Stimulated activated CD8-positive, alpha-beta memory T cell treated with anti-CD3 and anti-CD28 coated beads, Interleukin-4, amount 100 ng/mL, for 4 hours (primary cell): ENCODE measurements at places on chromosomes 6 and 20.

- no peak for DNase-seq
These were observed 1090.3 kb upstream of the CITED2 start for GRCh38 chr6:140464720-140465119.

GRCh38 chr20:57656252-57656820 lies 36.1 kb upstream of the ZBP1 start:
- no peak for DNase-seq

DNA sequence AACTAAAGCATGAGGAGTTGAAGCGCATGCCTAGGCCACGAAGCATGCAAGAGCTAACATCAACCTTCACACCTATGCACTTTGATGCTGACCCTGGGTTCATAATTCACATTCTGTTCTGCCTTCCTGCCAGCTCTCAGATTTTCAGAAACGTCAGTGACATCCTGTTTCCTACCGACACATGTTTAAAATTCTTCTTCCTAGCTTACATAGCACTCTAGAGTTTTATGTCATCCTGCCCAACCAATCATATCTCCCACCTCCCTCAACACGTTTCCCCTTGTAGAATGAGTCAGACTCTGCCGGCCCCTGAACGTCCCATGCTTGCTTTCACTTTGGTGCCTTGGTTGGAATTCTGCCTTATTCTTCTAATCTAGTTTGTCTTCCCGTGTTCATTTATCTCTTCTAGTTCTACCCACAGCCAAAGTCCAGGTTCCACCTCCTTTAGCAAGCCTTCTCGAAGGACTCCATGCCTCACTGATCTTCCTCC lies 97.2 kb upstream of the MAP7 start:
- DNase-seq, result no peak

GRCh38 chr20:37344506-37345338 lies 1.2 kb upstream of the SRC start:
- DNase-seq, result no peak

- no peak for DNase-seq
These were observed 59.5 kb downstream of the CBFA2T2 start for GRCh38 chr20:33549229-33549999.

GRCh38 chr6:39948199-39948791 lies 14.0 kb upstream of the MOCS1 start:
- no peak for DNase-seq

DNA sequence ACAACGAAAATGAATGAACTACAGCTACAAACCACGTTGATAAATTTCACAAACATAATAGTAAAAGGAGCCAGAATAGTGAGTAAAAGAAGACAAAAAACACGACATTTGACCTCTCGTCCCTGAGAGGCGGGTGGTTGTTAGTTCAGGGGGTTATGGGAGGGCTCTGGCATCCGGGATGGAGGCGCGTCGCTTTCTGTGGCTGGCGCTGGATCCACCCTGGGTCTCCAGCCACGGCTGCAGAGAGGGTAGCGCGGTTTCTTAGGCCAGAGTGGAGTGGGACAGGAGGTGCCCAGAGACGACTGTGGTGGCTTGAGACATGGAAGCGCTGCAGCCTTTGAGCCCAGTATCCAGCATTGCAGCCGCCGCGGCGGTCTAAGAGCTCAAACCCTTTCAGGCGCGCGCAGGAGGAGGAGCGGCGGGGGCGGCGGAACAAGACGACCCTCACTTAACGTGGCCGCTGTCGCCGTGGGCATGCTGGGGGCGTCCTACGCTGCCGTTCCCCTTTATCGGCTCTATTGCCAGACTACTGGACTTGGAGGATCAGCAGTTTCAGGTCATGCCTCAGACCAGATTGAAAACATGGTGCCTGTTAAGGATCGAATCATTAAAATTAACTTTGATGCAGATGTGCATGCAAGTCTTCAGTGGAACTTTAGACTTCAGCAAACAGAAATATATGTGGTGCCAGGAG lies 3.7 kb upstream of the ZSCAN23 start:
- DNase-seq, result no peak

GRCh38 chr6:157974967-157975366 lies 6.7 kb upstream of the SYNJ2 start:
- no peak for DNase-seq

GRCh38 chr6:31933537-31933936 lies 6.0 kb downstream of the C2 start:
- DNase-seq, result no peak

DNA sequence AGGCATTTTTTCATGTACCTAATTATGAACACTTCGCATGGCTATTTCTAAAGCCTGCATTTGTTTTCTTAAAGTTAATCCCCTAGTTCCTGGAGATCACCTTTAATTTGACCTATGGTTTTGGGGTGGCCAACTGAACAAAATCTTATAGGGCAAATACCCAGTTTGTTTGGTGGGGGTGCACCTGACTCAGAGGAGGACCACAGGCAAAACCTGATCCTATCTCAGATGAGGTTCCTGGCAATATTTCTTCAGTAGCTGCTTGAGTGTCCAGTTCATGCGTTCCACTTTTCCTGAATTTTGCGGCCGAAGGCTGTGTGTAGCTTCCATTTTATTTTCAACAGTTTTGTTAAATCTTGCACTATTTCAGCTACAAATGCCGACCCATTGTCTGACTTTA lies 10.3 kb upstream of the GMPR start:
- DNase-seq, result no peak

GRCh38 chr6:101222007-101222406 lies 171.5 kb upstream of the GRIK2 start:
- DNase-seq, result no peak

- DNase-seq, result peak; percentile 61
These were observed 219.3 kb downstream of the ARHGAP18 start for GRCh38 chr6:129490521-129491255.

DNA sequence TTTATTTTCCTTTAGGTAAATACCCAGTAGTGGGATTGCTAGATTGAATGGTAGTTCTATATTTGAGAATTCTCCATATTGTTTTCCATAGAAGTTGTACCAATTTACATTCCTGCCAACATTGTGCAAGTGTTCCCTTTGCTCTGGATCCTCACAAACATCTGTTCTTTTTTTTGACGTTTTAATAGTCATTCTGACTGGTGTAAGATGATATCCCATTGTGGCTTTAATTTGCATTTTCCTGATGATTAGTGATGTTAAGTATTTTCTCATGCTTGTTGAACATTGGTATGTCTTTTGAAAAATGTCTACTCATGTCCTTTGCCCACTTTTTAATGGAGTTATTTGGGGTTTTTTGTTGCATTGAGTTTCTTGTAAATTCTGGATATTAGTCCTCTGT lies 85.6 kb downstream of the UBE3D start:
- DNase-seq, result no peak

DNA sequence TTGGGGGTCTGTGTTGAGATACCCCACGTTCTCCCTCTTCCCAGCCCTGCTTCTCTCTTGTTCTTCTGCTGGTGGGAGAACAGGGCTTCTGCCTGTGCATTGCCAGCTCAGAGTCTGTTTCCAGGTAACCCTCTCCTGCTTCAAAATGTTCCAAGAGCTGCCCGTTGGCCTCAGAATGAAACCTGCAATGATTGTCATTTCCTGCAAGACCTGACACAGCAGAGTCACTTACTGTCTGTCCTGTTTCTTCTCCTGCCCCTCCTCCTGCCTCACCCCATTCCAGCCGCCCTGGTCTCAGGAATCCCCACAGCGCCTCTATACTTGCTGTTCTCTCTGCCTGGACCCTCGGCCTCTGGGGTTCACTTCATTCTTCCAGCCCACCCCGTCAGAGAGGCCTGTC lies 81.4 kb upstream of the ARID1B start:
- no peak for DNase-seq

GRCh38 chr6:87487555-87487954 lies 14.8 kb downstream of the SLC35A1 start:
- DNase-seq, result no peak

- DNase-seq, result no peak
These were observed 68.9 kb upstream of the TBXT start for GRCh38 chr6:166236596-166236995.

DNA sequence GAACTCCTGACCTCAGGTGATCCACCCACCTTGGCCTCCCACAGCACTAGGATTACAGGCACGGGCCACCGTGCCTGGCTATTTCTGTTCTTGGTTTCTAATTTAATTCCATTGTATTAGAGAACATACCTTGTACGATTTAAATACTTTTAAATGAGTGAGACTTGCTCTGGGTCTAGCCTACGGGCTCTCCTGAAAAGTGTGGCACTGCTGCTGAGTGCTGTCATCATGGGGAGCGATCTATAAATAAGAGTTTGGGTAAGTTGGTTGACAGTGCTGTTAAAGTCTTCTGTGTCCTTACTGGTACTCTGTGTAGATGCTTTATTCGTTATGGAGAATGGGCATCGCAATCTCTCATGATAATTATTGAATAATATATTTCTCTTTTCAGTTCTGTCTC lies 35.0 kb upstream of the BHLHE23 start:
- no peak for DNase-seq

DNA sequence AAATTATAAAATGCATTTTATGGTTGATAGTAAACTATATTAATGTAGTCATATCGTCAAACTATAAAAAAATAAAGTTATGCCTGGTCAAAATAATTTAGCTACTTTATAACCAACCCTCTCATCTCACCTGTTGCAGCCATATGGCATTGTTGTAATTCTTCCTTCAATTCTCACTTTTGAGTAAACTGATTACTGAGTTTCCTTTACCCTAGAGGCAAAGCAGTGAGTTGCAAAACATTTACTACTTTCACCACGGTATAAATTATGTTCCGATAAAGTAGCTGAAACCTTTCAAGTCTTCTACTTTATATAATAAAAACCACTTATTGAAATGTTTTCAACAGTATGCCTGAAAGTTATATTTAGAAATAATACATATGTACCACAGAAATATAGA lies 113.8 kb downstream of the AHI1 start:
- DNase-seq, result no peak

GRCh38 chr6:150006961-150007464 lies 18.3 kb downstream of the RAET1L start:
- DNase-seq, result no peak

- DNase-seq, result no peak
These were observed 496.2 kb upstream of the SULF2 start for GRCh38 chr20:48281501-48281900.

DNA sequence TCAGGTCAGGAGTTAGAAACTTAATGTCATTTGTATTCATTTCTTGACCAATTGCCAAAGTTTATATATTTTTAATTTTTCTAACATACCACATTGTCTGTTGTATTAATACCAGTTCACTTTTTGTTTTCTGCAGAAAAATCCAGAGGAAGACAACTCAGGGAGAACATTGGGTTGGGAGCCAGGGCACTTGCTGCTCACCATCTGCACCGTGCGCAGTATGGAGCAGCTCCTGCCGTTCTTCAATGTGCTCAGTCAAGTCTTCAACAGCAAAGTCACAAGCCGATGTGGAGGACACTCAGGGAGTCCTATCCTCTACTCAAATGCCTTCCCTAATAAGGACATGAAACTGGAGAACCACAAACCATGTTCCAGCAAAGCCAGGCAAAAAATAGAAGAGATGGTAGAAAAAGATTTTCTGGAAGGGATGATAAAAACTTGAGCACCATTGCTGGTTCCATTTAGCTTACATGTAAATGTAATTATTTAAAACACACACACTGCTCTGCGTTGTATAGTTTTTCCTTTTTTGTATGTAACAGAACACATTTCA lies 25.3 kb downstream of the PGM3 start:
- no peak for DNase-seq

DNA sequence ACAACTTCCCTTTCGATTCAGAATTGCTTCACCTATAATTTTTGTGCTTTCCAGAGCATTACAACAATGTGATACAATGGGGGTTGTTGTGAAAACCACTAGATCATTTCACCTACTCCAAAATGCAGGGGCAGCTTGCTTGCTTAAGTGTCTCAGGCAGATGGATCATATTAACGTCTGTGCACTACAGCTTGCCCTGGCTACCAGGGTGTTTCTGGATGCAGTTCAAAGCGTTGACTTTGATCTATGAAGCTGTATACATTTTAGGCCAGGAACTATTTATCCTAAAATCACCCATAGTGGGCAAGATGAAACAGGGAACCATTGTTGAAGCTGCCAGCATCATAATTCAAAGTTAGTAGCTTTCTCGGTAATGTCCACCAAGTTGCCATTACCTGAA lies 339.5 kb upstream of the HSF2 start:
- no peak for DNase-seq

- no peak for DNase-seq
These were observed 311.1 kb downstream of the MMUT start for GRCh38 chr6:49151957-49152356.

- no peak for DNase-seq
These were observed 73.9 kb downstream of the WDR27 start for GRCh38 chr6:169627736-169628607.

- DNase-seq, result no peak
These were observed 132.7 kb upstream of the SLC22A16 start for GRCh38 chr6:110609101-110609500.

DNA sequence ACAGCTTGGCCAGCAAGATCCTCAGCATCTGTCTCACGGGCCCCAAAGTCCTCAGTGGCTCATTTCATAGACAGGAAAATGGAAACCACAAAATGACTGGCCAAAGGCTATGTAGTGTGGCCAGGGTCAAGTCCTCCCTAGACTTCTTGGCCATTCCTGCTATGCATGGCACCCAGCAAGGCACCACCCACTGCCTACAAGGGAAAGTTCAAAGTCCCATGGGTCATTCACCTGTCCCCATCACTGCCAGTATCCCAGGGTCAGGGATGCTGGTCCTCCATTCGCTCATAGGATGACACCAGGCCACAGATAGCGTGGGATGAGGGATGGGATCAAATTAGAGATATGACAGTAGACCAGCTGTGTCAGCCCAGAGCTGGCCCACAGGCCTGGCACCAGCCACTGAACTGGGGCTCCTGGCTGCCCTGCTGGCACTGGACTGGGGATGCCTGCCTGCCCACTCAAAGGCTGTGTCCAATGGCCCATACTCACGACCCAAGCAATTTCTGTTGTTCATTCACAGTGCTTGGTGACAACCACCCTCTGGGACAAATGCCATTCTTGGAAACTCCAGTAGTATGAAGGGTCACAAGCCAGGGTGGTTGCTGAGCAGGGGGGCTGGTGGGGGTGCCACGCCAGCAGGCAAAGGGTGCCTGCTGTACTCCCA lies 11.6 kb downstream of the ADISSP start:
- no peak for DNase-seq

- no peak for DNase-seq
These were observed 18.9 kb upstream of the ITPR3 start for GRCh38 chr6:33602180-33602579.

DNA sequence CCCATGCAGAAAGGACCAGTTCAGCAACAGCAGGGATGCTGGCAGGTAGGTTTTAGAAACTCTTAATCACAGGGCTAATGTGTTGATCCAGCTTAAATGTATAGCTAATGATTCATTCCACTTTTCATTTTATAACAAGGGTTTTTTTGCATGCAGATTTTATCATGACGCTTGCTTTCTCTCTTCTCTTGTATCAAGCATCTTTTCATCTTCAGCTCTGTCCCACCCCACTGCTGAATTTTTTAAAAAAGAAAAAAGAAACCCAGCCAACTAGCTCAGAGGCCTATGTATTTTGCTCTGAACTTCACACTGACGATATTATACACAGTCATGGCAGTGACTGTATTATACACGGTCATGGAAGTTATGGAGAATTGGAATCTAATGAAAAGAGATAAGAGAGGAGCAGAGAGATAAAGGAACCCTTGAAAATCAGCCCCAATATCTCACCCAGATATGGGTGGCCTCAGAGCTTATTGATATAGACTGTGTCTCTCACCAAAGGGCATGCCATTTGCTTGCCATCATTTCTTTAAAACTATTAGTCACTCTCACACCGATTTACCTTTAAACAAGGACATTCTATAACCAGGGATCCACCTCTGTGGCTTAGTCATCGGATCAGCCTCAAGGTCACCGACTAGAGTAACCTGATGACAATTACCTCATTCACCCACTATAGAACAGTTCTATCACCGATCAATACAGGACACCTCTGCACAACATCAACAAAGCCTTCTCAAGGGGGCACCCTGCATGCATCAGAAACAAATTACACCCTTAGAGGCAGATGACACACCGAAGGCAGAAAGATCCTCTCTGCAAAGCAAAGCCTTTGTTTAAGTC lies 222.0 kb downstream of the ATXN1 start:
- no peak for DNase-seq
